ENCODE measurements at places on chromosomes 2 and 18.
A peak's percentile ranks its signal among the peaks of the same experiment; 100 is the strongest.

GRCh38 chr2:241965931-241966412, 96.4 kb downstream of the RTP5 start:
- DNase-seq, result peak; percentile 98

- no peak for DNase-seq
Measured at GRCh38 chr2:102010902-102011301, 19.1 kb downstream of the IL1R2 start.

GRCh38 chr18:23539296-23539695, 36.0 kb downstream of the RMC1 start:
- no peak for DNase-seq

DNA sequence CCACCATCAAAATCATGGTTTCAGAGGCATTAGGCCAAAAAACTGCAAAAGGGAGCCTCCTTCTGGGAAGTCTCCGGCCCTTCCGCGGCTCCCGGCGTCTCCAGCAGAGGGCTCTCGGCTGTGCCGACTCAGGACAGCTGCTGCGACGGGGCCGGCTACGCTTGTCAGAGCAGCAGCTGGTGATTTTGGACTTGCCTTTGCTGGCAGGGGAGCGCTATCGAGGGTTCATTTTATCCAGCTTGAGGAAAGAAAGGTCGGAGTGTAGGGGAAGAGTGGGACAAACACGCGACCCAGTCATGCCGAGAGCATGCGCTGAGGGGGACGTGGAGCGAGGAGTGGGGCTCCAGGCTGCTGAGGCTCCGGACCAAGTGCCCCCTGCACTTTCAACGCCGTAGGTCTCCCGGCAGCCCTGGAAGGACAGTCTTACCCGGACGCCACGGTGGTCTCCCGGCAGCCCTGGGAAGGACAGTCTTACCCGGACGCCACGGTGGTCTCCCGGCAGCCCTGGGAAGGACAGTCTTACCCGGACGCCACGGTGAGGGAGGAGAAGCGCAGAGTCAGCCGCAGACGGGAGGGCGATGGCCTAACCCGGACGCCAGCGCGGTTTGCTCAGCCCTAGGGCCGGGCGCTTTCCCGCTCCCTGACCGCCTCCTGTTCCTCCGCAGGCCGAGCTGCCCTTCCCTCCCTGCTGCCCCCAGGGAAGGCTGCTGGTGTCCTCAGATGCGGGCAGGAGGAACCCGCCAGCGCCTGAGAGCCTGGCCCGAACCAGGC, 21.7 kb downstream of the DDX18 start:
- peak; percentile 82 for DNase-seq

- no peak for DNase-seq
Measured at GRCh38 chr2:63163161-63163820, 112.7 kb downstream of the OTX1 start.

DNA sequence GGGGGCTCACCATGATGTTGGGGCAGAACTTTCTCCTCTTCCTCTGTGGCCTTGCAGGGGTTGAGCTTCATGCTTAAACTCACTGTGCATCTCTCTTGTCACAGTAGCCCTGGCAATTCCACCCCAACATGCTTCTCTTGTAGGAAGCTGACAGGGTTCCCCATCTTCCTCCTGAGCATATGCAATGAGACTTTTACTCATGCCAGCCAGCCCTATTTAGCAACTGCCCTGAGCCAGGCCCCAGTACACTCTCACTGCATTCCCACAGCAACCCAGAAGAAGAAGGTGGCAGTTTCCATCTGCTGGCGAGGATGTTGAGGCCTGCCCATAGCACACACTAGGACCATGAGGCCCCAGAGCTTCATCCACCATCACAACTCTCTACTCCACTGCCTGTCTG, 72.2 kb upstream of the TEX51 start:
- no peak for DNase-seq
